WTC11 (cell line): ENCODE measurements at places on chromosomes 4 and X.
A peak's percentile ranks its signal among the peaks of the same experiment; 100 is the strongest.

- DNase-seq: no peak
Measured at GRCh38 chr4:39032218-39033085, at the start of gene TMEM156. TSS of gene TMEM156 (minus strand) at chr4:39032409. CDS start at chr4:39032313, 96 bp downstream.

DNA sequence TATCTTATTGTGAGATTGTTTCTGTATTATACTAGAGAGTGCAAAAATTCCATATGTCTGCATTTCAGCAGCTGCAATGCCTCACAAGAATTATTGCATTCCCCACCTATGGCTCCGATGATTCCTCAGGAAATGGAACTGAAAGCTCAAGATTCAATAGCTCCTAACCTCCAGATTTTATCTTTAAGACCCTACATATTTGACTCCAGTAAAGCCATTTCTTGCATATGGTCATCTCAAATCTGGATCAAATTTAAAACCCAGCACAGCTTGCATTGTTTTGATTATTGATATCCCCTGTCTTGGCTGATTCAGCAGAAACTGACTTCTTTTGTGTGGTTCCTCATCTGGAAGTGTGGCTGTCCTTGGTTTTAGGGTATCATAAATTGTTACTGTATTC is 142.6 kb downstream of the CORIN start:
- DNase-seq: no peak

DNA sequence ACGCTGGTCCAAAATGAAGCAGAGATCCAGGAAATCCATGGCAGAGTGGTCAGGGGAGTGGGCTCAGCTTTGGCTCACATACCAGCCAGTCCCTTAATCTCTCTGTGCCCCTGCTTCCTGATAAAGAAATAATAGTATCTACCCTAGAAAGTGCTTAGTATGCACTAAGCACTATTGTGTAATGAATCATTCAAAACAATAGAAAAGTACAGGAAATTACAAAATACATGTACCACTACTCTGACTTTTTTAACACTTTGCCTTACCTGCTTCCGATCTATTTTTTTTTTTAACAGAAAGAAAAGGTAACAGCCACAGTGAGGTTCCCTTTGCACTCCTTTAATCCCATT is 49.9 kb downstream of the TBC1D9 start:
- no peak for DNase-seq

DNA sequence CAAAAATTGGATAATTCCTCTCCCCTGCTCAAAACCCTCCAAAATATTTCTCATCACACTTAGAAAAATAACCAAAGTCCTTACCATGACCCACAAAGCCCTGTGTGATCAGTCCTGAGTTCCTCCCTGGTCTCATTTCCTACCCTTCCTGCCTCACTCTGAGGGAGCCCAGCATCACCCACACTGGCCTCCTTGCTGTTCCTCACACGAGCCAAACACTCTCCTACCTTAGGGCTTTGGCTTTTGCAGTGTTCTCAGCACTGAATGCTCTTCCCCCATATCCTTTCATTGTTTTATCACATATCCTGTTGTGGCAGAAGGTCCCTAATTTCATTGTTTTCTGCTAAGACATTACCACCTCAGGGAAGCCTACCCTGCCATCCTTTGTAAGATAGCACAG is 12.2 kb downstream of the MGAT4D start:
- no peak for DNase-seq

DNA sequence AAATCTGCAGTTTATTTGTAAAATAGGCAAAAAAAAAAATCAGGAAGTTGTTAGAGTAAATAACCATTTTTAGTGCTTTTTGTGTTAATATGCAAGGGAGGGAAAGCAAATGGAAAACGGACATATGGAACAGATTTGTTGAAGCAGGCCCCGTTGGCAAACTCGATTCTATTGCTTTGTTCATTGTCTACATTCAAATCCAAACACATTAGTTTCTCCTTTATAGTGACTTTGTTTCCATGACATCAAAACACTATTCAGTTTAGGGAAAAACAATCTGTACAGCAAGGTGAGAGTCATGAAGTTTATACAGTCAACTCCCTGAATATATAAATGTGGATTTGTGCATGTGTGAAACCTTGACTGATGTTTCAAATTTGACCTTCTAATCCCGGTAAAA is 142.2 kb downstream of the FAM47A start:
- DNase-seq: no peak

DNA sequence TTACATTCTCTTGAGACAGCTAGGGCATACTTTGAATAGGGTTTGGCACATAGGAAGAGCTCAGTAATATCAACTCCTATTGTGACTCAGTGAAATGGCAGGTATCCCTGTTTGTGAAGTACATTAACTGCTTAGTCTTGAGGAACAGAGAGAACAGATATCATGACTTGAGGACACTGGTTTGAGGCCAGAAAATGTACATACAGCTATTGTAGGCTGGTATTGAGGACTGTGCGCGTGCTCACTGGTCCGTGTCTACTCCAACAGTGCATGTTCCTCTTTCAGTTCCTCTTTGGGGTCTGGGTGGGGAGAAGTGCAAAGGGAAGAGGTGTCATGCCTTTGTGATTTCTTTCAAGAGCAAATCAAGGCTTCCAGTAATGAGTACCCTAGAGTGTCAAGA is 34.6 kb upstream of the TBC1D9 start:
- no peak for DNase-seq

DNA sequence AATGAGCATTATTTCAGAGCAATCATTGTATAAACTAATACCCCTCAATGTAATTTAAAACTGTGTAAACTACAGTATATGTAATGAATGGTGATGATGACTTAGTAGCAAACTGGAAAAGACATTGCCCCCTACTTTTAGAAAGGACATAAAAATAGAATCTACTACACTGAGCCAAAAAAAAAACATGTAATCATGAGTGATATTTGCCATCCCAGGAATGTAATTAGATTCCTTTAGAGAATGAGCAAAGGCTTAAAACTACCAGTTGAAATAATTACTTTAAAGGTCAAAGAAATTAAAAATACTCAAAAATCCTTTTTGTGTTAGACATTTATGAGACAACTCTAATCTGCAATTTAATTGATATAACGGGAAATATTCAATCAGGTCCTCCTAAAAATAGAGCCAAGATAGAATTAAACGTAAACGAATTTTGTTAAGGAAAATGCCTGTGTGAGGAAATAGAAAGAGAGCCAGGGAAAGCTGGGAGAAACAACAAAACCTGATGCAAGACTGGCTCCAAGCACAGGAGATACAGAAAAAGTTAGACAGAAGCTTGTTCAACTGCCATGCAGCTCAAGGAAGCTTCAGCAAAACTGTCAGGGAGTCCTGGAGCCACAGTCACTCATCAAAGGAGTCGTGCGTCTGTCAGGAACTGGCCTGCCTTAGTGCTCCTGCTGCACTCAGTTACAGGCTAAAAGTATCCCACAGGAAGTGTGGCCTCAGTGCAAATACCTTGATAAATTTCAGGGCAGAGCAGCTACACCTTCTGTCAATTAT is 655.7 kb upstream of the INTU start:
- no peak for DNase-seq

- DNase-seq: no peak
Measured at GRCh38 chr4:13534344-13535063, 9.8 kb downstream of the NKX3-2 start.

DNA sequence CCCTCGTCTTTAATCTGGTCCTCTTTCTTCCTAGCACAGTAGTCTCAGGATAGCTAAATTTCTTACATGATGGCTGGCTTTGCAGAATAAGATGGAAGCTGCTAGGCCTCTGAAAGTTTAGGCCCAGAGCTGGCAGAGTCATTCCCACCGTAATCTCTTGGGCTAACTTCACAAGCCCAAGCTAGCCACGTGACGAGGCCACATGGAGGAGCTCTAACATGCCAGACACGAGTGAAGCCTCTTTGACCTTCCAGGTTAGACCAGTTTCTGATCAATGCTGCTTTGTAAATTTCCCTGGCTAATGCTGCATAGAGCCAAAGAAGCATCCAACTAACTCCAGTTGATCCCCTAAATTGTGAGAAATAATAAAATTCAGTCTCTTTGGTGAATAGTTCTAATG is 9.5 kb upstream of the CENPE start:
- DNase-seq: peak; percentile 49

DNA sequence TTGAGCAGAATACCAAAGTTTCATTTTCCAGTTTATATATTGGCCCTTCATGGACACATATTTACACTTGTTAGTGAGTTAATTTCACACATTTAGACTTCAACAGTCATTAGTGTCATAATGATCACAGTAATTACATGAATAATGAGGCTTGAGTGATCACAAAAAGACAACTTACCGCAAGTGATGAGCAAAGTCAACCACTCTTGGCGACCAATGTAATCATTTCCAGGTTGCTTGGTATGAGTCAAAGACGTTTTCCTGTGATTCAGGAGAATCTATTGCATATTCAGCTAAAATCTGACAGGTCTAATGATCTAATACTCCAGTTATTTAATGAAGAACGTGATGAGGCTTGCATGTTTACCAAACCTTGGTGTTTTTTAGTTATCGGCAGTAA is 407.9 kb upstream of the TENM3 start:
- DNase-seq: no peak

GRCh38 chr4:4524364-4524763 is 17.5 kb downstream of the STX18 start:
- DNase-seq: peak; percentile 28

- DNase-seq: no peak
Measured at GRCh38 chrX:153714256-153714655, 9.9 kb downstream of the BCAP31 start.

DNA sequence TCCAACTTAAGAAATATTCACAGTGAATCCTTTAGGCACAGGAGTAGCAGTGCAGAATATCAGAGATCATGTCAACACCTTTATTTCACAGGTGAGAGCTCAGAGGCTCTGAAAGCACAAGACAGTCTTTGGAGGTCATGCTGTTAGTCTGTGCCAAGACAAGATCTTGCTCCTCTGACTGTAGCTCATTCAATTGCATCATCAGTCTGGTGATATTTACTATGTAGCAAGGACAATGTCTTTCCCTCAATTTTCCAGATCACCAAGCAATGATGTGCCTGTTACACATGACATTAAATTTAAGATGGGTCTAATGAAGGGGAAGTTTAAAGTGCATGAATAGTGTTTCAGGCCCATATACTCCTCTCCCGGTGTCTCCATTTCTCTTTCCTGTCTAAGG is 277.5 kb downstream of the IL15 start:
- no peak for DNase-seq

DNA sequence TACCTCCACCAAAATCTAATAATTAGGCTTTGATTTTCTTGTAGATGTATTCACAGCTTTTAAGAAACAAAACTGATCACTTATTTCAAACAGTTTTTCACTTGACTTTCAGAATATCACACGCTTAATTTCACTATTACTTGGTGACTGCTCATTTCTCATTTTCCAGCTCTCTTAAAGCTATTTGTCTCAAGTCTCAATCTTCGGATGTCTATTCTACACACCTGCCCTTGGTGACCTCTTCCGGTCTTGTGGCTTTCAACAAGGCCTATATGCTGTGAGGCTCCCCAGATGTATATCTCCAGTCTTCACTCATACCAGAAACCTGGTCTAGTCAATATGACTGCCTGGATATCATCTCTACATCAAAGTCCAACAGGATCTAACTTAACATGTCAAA is 34.9 kb upstream of the ANXA10 start:
- DNase-seq: no peak

DNA sequence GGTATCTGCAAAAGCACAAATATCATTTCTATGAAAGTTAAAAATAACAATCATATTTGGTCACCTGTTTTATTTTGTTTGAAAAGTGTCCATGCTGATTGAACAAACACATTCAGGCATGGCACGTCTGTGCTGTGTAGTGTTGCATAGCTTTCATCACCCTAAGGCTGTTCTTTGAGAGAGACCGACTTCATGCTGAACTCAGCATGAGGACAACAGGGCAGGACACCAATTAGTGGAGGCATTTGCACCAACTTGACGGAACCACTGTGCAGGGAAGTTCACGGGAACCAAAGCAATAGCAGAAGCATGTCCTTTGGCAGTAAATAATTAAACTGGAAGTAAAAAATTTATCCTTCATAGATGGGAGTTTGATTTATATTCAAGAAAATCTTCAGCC is 158.4 kb upstream of the SLC7A11 start:
- no peak for DNase-seq

DNA sequence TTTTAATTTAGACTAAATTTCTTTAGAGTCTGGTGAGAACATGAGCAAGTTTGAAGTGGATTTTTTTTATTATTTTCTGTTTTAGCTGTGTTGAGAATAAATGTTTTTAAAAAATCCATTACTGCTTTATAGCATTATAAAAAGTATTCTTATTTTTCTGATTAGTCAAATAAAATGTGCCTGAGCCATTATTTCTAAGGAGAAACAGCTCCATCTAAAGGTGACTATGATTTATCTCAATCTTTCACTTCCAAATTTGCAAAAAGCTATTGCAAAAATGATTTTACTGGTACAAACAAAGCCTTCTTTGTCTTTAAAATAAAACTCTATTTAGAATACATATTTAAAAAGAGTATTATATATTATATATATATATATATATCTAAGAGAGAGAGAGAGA is 959.2 kb downstream of the FAM133A start:
- no peak for DNase-seq

- DNase-seq: no peak
Measured at GRCh38 chr4:169225058-169225751, 45.6 kb downstream of the SH3RF1 start.

- DNase-seq: no peak
Measured at GRCh38 chr4:1631136-1631535, 53.0 kb downstream of the FAM53A start.

GRCh38 chr4:74483226-74483911 is 38.4 kb downstream of the AREG start:
- DNase-seq: no peak

GRCh38 chr4:74331944-74332343 is 23.7 kb downstream of the EPGN start:
- DNase-seq: no peak

DNA sequence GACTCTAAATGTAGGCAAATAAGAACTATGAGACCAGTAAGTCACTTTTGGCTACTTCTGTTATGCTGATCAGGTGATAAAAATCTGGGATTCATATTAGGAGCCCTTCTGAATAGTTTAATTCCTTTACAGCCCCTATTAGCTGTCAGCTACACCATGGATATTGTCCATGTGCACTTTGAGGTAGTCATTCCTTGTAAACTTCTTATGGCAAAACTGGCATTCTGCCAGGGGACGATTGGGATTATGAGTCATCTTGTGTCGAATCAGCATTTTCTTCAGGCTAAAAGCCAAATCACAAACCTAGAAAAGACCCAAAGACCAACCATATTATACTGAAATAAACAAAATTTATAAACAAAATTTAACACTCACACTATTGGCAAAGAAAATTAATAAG is 227.6 kb downstream of the PRDM5 start:
- DNase-seq: no peak

- DNase-seq: peak; percentile 63
Measured at GRCh38 chrX:13646154-13646549, 6.8 kb upstream of the TCEANC start.

DNA sequence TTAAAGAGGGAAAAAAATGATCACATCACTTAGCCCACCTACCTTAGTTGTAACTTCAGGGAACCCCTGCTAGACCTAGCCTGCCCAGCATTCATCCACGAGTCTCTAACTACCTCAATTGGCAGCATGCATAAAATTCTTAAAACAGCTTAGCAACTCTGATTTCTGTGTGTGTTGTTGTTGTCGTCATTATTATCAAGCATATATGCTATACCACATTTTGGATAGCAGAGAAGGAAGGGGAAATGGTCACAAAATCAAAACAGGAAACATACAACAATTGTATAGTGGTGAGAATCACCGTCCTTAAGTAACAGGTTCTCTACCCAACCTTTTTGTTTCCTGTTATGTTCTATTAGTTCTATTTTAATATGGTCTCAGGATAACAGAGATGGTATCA is 2.7 kb upstream of the ACOT9 start:
- no peak for DNase-seq
